ENCODE measurements at places on chromosomes 4 and X.

DNA sequence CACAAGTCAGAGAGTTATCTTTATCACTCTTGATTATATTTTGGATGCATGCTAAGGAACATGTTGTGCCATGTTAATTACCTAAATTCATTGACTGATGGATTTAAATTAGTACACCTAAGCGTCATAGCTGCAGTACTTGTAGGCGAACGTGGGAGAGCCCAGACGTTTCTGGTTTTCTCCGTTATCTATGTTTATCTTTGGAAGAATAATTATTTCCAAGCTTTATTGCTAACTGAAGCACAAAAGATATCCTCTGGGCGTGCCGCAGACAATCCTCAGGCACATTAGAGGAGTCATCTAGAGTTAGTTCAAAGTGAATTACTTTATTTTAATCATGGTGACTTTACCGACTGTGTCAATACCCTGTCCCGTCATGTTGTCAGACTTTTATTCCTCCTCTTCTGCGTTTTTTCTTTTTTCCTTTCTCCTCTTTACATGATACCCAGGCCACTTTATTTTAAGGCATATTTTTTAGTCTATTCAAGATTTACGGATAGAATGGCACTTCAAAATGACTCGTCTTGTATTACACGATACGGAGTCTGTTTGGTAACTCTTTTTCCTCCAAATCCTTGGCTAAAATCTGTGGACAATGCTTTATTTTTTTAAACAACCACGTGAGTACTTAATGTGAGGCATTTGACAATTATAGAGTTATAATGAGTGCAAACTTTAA is 632.0 kb upstream of the TENM3 start:
- no peak for DNase-seq

DNA sequence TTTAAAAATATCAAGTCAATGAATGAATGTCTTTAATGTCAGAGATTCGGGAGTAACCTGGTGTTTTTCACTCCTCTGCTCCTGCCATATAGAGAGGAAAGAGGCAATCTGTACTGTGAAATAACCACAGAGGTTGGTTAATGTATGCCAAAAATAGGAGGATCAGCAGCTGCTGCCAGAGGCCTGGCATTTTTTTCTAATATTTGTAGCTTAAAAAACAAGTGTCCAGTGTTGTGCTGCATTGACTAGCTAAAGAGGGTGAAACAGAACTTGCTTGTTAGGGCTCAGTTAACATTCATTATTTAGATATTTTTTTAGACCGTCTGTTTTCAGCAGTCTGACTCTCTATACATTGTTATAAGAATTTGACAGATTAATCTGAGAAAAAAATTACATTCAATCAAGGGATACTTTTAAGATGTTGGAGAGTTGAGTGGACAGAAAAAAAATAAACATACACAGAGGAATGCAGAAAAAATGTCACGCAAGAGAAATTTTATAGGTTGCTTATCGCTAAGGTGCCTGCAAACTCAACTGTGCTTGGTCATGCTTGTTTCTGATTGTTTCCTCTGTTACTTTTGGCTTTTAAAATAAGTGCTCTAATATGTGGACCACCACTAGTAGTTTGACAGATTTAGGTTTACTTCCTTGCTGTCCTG is 392.3 kb upstream of the GALNT7 start:
- no peak for DNase-seq

GRCh38 chr4:76326515-76326914 is 20.0 kb downstream of the STBD1 start:
- DNase-seq: no peak

DNA sequence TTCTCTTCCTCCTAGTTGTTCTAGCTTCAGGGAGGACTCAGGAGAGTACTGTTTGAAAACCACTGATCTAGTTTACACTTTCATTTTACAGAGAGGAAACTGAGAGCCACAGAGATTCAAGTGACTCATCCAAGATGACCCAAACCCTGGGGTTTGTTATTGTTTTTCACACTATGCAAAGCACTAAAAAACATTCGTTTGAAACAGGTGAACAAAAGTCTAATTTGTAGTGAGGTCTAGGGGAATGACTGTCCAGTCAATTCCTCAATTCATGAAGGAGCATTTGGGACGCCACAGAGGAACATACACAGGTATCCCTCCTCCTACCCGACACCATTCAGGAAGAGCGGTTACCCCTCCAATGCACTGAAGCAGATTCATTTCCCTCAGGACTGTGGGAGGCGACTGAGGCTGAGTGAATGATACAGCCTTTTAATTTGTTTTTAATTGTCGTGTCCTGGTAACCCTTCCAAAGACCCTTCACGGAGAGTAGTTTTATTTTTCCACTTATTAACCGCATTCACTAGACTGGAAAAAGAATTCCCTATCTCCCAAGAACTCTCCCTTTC is 30.3 kb downstream of the TLR10 start:
- no peak for DNase-seq

GRCh38 chr4:185911556-185912064 is 99.6 kb upstream of the SORBS2 start:
- no peak for DNase-seq
